NCI-H1417 (cell line): ENCODE measurements at places on chromosomes 6 and 20.

GRCh38 chr6:149864578-149865535 is 698 bp upstream of the LRP11 start:
- DNase-seq: peak; percentile 63

DNA sequence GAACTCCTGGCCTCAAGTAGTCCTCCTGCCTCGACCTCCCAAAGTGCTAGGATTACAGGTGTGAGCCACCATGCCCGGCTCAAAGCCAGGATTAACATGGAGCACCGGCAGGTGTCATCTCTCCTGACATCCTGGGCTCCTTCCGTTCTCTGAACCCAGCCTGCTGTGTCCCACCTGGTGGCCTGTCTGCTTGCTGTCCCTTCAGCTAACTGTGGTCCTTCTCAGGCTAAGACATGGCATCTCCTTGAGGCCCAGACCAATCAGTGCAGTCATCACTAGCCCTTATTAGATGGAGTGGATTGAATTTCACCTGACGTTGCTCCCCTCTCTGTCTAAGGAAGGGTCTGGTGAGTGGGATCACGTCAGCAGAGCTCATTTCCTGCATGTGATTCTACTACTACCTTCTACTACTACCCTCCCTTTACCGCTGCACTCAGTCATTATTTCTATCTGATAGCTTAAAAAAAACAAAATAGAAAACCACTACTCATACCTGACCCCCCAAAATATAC is 28.0 kb upstream of the SYNJ2 start:
- peak; percentile 52 for DNase-seq

GRCh38 chr20:9852566-9852965 is 13.7 kb upstream of the PAK5 start:
- DNase-seq: no peak

- no peak for DNase-seq
Measured at GRCh38 chr20:31630187-31630790, 7.4 kb upstream of the COX4I2 start.

GRCh38 chr20:51758978-51759544 is 9.1 kb downstream of the ATP9A start:
- DNase-seq: no peak

DNA sequence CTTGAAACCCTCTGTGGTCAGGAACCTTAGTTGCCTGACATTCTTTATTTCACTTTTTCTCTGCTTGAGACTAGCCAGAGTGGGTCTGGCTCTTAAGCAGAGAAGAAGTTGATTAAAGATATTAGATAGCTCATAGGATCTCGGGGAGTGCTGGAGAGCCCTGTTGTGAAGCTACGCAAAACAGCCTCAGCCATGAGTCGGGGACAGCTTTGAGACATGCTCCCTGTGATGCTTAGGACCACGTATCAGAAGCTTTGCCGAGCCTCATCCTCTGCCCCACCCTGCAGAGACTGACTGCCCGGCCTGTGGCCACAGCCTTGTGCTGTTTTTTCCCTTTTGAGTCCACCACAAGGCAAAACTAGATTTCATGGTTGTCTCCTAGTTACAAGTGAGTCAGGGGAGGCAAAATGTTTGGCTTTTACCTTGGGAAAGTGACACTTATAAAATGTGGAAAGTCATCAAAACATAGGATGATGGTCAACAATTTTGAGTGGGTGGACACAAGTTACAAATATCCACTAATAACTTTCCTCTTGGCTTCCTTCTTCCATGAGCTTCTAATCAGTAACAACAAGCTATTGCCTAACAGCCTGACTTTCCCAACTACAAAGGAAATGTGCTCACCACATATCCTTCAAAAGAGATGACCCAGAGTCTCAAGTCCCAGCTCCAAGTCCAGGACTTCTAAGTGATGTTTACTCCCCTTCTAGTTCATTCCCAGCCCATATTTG is 108.4 kb downstream of the JAG1 start:
- no peak for DNase-seq

- no peak for DNase-seq
Measured at GRCh38 chr6:36702656-36703055, 5.0 kb downstream of the RAB44 start.

DNA sequence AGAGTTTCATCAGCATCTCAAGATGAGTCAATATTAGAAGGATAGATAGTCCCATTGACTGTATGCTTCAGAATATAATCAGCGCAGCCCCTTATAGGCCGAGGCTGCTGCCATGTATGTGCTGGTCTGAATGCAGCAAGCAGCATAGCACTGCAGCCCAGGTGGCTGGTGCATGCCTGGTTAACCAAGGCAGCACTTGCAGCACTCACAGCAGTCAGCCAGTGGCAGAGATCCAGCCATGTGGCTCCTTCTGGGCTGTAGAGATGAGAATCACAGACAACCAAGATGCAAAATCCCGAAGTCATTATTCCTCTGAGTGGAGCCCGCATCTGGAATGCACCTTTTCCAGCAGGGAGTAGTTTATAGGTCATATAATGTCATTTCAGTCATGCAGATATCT is 251.9 kb downstream of the UST start:
- no peak for DNase-seq

GRCh38 chr6:36120539-36120938 is 9.8 kb upstream of the MAPK13 start:
- DNase-seq: no peak

- no peak for DNase-seq
Measured at GRCh38 chr20:13469262-13469661, 169.5 kb downstream of the TASP1 start.

- no peak for DNase-seq
Measured at GRCh38 chr6:36364669-36365479, 22.6 kb downstream of the ETV7 start.

DNA sequence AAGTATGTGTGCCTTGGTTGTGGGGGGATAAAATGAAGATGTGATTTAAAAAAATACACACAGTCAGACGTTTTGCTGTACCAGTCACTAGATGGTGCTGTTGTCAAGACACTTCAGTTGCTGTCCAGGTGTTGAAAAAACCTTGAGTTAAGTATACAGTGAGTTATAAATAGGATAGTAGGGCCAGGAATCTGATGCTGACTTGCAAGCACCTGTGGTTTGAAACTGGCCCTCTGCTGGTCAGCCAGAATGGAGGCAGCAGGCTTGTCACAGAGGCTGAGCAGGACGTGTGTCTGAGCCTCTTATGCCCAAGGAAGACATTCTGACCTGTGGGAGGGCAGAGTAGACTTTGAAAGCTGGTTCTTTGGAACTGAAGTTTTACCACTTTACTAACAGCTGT is 27.8 kb downstream of the RNF8 start:
- DNase-seq: peak; percentile 50

GRCh38 chr20:2429051-2429450 is 41.5 kb downstream of the SNRPB start:
- DNase-seq: no peak

- DNase-seq: no peak
Measured at GRCh38 chr6:42090819-42091717, 40.7 kb downstream of the TAF8 start.

- peak; percentile 50 for DNase-seq
Measured at GRCh38 chr6:40996591-40997233, 42.3 kb downstream of the UNC5CL start.

DNA sequence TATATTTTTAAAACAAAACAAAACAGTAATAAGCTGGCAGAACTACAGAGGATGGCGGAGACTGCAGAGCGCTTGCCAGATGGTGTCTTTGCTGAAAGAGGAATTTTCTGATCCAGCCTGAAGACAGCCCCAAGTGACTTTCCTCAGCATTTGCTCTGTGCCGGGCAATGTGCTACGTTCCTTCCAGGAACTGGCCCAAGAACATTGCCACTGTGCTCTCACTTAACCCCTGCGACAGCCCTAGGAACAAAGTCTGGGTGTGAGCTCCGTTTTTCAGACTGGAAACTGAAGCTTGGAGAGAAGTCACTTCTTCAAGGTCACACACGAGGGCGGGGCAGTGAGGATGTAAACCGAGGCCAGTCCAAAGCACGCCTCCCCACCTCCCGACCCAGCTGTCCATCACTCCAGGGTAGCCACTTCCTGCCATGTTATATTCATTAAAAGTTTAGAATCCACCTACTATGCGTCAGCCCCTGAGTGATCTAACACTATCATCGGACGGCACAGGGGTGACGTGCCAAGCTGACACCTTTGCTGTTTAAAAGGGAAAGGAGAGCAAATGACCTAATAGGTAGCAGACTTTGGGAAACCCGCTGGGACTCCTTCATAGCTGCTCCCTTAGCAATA is 22.3 kb upstream of the BMP7 start:
- DNase-seq: no peak

DNA sequence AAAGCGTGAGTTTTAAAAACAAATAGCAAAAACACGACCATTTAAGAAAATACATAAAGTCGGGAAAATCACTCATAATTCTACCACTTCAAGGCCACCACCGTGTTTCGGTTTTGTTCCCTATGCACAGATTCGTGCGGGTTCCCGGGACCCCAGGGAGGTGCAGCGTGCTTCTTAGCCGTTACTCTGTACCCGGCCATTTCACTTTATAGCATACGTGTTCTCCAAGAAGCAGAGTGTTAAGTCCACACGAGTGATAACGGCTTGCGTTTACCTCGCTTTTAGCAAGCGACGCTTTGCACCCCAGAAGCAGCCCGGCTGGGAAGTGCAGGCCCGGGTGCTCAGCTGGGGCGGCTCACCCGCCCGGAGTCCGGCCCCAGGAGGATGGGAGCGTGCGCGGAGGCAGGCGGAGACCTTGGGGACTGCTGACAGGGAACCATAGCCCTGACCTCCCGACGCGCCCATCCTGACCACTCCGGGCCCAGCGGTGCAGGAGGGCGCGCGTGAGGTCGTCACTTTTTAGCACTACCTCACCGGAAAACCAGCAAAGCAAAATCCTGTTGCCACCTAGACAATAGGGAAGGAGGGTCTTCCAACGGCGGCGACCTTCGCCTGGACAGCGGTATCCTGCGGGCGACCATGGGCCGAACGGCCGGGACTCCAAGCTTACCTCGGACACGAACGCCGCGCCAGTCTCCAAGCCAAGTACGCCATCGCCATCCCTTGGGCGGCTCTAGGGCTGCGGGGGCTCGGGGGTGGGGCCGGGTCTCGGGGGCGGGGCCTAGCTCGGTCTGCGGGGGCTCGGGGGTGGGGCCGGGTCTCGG is at the start of gene ECI2:
Gene ECI2 (minus strand): TSS at position 735 of the 824 bp plus-strand sequence. CDS start 15 bp downstream, at position 720.
- peak; percentile 86 for DNase-seq

DNA sequence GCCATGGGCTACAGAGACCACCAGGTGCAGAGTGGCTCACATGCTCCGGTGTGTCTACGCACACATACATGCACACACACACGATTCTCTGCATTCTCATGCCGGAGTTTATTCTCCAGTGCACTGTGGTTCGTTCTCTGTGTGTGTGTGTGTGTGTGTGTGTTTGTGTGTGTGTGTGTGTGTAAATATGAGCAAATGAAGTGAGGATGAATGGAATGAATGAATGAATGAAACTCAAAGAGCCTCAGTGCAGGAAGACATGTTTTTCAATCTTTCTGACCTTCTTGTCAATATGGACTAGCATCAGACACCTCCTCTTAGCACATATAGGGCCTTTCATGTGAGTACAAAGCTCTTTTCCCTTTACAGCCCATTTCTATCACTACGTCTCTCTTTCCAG is 1.6 kb downstream of the TMEM74B start:
- no peak for DNase-seq

DNA sequence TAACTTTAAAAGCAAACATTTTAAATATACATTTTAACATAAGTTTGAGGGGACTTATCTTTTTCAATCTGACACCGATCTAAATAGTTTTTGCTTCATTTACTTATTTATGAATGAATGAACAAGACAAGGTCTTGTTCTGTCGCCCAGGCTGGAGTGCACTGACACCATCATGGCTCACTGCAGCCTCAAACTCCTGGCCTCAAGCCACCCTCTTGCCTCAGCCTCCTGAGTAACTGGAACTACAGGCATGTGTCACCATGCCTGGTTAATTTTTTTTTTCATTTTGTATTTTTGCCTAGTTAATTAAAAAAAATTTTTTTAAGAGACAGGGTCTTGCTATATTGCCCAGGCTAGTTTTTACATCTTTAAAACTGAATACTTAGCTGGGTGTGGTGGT is 25.4 kb downstream of the FBXO9 start:
- no peak for DNase-seq

DNA sequence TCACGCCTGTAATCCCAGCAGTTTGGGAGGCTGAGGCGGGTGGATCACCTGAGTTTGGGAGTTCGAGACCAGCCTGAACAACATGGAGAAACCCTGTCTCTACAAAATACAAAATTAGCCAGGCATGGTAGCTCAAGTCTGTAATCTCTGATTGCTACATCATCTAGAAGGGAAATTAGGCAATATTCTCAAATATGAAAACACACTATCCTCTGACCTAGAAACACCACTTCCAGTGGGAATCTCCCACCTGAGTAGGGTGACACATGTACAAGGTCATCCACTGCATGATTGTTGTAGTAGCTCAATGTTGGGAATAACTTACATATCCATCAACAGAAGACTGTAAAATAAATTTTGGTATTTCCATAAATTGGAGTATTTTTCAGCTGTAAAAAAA is 19.1 kb upstream of the SIRPD start:
- DNase-seq: no peak

DNA sequence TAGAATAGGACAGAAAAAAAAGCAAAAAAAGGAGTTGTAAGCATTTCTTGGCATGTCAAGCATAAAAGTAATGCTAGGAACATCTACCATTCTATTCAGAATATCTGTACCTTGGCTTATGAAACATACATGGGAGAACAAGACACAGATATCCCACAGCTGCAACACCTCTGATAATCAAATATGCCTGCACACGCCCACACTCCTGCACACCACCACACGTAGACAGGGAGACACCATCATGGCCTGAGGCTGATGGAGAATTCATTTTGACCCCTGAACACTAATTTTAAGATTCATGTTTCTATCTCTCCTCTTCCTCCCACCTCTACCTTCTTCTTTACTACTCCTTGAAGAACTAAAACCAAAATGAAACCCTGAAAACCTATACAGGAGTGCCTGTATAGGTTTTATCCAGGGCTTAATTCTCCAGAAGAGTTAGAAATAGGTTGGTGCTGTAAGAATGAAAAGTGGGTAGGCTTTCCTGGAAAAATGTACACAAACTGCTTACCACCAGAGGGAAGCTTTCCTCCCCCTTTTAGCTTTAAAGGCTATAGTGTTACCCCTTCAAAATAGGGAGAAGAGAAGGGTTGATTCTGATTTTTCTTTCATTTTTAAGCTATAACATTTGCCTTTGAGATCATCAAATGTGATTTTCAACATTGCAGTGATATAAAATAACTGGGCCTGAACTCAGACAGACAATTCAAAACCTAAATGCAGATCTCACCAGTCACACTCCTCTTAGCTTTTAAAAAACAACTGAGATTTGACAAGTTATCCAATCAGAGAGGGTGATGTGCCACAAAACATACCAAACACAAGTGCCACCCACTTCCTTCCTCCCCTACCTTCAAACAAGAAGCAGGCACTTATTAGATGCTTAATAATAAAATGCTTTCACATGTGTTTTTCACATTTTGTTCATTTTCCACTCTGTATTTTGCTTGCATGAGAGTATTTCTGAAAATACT is 57.9 kb downstream of the ELOVL5 start:
- DNase-seq: no peak
